ENCODE measurements at places on chromosomes 5 and 9. TPM values are rescaled to one million over a fixed set of nuclear protein-coding genes. Genes with fewer than 3 reads are reported as not detected.

DNA sequence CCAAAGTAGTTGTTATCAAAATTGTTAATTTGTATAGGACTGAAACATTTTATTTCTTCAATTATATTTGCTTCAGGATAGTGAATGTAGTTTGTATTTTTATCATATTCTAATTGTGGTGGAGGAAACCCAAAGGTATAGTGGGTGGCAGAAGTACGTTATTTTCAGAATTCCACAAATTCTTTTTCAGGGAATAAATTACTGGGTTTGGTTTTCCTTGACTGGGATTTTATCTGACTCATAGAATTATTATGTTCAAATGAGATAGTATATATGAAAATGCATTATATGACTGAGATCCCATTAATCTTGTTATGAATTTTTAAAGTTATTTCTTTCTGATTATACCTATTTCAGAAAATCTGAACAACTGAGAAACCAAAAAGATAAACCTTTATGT is 73.7 kb downstream of the VPS13A start:
- no peaks in the 10 kb centered on the region for H3K4me1 ChIP-seq
- no peak overlapping the region for H3K27ac ChIP-seq
- DNase-seq = no peak

TAF11L10 gene
- not detected for total RNA-seq

DNA sequence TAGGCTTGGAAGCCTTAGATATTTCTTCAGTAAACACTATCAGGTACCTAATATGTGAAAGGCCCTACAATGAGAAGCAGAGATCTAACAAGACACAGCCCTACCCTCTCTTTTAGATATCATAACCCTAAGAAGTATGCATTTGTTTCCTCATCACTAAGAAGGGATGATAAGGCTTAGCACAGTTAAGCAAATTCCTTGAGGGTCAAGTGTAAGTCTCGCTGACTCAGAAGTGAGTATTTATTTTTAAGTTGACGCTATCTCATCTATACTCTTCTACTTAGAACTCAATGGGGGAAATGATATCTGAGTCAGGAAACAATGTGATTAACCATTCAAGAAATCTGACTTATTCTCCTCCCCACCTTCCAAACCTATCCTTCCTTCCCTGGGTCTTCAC is 149.7 kb downstream of the ESM1 start:
- no peak overlapping the region for H3K4me3 ChIP-seq
- no peak overlapping the region for H3K27ac ChIP-seq
- H3K4me1 ChIP-seq = peaks cover 5% of the 10 kb centered on the region
- no peak for DNase-seq
- H3K36me3 ChIP-seq = no peaks in the 10 kb centered on the region
- no peaks in the 10 kb centered on the region for H3K27me3 ChIP-seq

BTNL3 gene
- total RNA-seq = 0.36 TPM

DNA sequence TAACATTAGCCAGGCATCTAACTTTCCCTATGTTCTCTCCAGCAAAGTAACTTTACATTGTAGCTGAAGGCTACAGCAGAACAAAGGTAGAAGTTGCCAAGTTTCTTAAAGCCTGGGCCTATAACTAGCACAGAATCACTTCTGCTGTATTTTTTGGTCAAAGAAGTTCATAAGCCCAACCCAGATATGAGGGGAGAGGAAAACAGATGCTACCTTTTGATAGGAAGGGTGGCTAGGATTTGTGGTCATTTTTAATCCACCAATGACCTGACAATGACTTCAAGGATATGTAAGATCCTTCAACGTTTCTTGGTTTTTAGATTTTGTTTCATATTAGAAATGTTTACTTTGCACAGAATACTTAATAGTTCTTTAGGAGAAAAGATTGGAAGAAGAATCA is 64.2 kb upstream of the RANBP3L start:
- no peaks in the 10 kb centered on the region for H3K27me3 ChIP-seq
- H3K36me3 ChIP-seq = no peaks in the 10 kb centered on the region
- no peak for DNase-seq
- H3K4me3 ChIP-seq = no peak overlapping the region
- peaks cover 3% of the 10 kb centered on the region for H3K4me1 ChIP-seq
